T-helper 9 cell (primary cell): ENCODE measurements at places on chromosomes 5 and 9.

DNA sequence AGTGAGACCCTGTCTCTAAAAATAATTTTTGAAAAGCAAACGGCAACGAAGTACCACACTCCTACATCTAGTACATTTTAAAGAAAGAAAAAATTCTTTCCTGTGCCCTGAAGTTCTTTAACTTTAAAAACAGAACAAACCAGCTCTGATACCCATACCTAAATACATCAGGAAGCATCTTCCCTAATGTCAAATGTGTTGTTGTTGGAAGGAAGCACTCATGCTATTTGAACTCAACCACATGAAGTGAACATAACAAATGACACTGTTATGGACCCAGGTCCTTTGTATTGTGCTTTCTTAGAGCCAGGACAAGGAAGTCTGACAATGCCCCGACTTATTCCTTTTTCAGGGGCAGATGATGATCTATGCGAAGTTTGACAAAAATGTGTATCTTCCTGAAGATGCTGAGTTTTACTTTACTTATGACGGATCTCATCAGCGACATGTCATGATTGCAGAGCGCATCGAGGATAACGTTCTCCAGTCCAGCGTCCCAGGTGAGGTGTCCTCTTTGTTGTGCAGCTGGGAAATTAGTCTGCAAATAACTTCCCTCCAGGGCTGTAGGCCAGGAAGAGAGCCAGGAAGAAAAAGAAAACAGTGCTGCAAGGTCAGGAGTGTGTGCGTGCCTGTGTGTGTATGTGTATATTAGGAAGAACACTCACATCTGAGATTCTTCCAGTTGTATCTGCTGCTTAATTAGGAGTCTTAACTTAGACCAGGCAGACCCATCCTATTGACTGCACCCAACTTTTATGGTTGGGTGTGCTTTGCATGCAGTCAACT is 123.7 kb downstream of the ARHGEF28 start:
- no peak for DNase-seq

DNA sequence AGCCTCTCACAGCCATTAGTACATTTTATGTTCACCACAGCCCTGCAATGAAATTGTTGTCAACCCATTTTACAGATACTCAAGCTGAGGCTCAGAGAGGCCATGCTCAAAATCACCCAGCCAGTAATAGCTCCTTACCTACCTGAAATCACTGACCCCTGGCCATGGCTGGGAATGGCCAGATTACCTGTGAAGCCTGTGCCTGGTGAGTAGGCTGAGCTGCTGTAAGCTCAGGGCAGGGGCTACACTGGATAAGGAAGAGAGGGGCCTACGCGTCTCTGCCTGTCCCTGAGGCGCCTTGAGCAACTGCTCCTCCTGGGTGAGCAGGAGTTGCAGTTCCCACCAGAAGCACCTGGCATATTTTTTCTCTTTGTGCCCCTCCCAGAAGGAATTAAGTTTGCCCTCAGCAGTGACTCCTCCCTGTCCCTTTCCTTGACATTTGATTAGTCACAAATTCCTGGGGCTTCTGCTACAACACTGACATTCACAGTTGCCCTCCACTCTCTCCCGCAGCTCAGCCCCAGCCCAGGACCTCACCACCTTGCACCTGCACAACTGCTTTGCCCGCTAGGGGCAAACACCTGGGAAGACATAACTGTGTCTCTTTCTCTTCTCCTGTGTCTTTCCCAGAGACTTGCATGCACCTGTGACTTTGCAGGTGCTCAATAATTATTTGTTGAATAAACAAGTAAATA is 5.7 kb downstream of the CLTB start:
- no peak for DNase-seq

- DNase-seq: no peak
Observed at GRCh38 chr5:37840053-37841034, 503 bp upstream of the GDNF start.

- no peak for DNase-seq
Observed at GRCh38 chr9:8417341-8417740, 617.8 kb upstream of the DMAC1 start.

DNA sequence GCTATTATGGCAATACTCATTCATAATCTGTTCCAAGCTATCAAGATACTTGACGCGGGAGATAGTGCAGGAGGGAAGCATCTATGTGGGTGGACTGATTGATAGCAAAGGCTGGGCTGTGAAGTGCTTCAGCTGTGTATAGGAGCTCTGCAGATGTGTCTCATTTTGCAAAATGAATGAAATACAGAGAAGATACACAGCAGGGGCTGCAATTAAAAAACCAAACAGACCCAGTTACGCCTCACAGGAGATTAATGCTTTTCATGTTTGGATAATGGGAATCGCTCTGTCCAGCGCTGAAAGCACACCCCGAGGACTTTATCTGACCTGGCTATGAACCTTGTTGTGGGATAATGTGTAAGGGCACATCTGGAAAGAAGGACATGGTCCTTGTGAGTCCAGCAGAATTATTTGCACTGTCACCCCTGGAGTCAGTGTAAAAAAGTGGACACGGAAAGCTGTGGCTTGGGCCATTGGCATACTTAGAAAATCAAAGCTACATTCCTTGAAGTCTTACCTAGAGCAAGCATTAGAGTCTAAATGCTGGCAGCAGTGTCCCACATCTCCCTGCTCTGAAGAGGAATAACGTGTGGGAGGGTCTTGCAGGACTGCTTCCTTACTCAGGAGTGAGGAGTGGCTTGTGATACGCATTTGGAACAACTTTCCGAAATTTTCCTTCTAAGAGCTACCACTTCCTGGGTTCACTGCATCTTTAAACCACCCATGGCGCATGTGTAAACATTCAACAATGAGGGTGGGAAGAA is 2.6 kb downstream of the SH3RF2 start:
- no peak for DNase-seq

- no peak for DNase-seq
Observed at GRCh38 chr9:82790875-82791274, 272.1 kb downstream of the RASEF start.

- DNase-seq: no peak
Observed at GRCh38 chr5:39846144-39846543, 421.4 kb upstream of the DAB2 start.
